ENCODE measurements at places on chromosomes 6 and 20. TPM values are rescaled to one million over a fixed set of nuclear protein-coding genes. Genes with fewer than 3 reads are reported as not detected.

GRCh38 chr6:16430391-16431089 lies 192.2 kb downstream of the GMPR start:
- no peak overlapping the region for H3K4me3 ChIP-seq
- no peak for DNase-seq
- no peak overlapping the region for H3K27ac ChIP-seq
- H3K27me3 ChIP-seq: no peaks in the 10 kb centered on the region
- H3K4me1 ChIP-seq: peaks cover 55% of the 10 kb centered on the region

- DNase-seq: no peak
- H3K4me3 ChIP-seq: no peak overlapping the region
- no peaks in the 10 kb centered on the region for H3K27me3 ChIP-seq
- no peaks in the 10 kb centered on the region for H3K4me1 ChIP-seq
These were observed 580.3 kb downstream of the TENT5A start for GRCh38 chr6:81172056-81172740.

DNA sequence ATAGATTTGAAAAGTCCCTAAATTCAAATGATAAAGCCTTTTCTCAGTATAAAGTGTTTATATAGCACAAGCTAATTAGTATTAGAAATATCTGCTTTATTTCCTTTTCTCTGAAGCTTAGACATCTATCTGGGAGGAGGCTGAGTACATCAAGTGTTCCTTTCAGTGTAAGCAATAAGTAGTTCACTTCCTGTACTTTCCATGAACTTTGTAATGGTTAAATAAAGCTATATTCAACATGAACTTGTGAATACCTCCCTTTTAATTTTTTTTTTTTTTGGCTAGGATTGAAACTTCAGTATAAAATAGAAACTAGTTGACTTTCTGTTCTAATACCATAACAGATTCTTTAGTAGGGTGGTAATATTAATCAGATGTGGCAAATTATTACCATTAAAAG lies 190.9 kb downstream of the CENPW start:
- H3K27ac ChIP-seq: no peak overlapping the region
- no peak overlapping the region for H3K4me3 ChIP-seq
- no peak for DNase-seq
- H3K27me3 ChIP-seq: no peaks in the 10 kb centered on the region

DNA sequence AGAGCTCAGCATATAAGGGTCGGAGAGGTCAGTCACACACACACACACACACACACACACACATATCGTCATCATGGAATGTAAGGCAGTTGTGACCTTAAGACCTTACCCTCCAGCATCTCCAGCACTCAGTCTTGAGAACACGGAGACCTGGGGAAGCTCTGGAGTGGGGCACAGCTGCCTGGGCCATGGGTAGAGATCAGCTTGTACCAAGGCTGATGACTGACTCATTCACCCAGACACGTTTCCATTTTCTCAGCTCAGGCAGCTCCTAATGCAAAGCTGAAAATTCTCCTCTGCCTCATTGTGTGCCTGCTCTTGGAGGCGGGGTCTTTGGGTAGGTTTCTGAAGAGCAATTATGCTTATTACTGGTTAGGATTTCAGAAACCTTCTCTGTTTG lies 38.3 kb upstream of the PDYN start:
- H3K4me3 ChIP-seq: no peak overlapping the region
- H3K4me1 ChIP-seq: no peaks in the 10 kb centered on the region
- no peaks in the 10 kb centered on the region for H3K36me3 ChIP-seq
- peaks cover 35% of the 10 kb centered on the region for H3K27me3 ChIP-seq

DNA sequence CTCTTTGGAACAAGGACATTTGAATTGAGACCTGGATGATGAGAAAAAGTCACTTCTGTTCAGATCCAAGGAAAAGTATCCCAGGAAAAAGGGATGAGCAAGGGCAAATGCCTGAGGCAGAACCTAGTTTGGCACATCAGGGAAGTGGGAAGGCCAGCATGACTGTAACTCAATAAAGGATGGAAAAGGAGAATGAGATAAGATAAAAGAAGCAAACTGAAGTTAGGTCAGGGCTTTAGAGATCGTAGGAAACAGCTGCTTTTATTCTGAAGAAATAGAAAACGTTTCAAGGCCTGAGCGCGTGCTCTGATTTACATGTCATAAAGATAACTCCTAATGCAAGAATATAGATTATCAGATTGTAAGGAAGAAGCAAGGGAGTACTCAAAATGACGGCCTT lies 450.0 kb downstream of the FRK start:
- H3K36me3 ChIP-seq: no peaks in the 10 kb centered on the region
- no peaks in the 10 kb centered on the region for H3K27me3 ChIP-seq
- no peaks in the 10 kb centered on the region for H3K4me1 ChIP-seq
- no peak overlapping the region for H3K4me3 ChIP-seq
- DNase-seq: no peak

GRCh38 chr20:2519115-2519809 lies 10.5 kb upstream of the ZNF343 start:
- H3K27me3 ChIP-seq: peaks cover 10% of the 10 kb centered on the region
- H3K4me3 ChIP-seq: no peak overlapping the region
- H3K4me1 ChIP-seq: peaks cover 18% of the 10 kb centered on the region
- DNase-seq: no peak
- H3K36me3 ChIP-seq: no peaks in the 10 kb centered on the region
- H3K27ac ChIP-seq: no peak overlapping the region

- H3K4me1 ChIP-seq: no peaks in the 10 kb centered on the region
- no peak overlapping the region for H3K27ac ChIP-seq
- DNase-seq: no peak
- no peaks in the 10 kb centered on the region for H3K36me3 ChIP-seq
- H3K4me3 ChIP-seq: no peak overlapping the region
These were observed 44.7 kb upstream of the MLN start for GRCh38 chr6:33848484-33848883.

DNA sequence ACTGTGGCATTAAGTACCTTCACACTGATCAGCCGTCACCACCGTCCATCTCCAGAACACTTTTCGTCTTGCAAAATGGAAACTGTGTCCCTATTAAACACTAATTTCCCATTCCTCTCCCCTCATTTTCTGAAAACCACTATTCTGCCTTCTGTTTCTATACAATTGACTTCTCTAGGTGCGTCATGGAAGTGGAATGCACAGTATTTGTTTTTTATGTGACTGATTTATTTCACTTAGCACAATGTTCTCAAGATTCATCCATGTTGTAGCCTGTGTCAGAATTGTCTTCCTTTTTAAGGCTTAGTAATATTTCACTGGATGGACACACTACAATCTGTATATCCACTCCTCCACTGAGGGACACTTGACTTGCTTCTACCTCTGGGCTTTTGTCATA lies 53.8 kb upstream of the PDE10A start:
- H3K36me3 ChIP-seq: no peaks in the 10 kb centered on the region
- no peaks in the 10 kb centered on the region for H3K4me1 ChIP-seq
- no peak for DNase-seq
- no peak overlapping the region for H3K4me3 ChIP-seq

Gene PREX1
- 156 TPM for total RNA-seq

All from activated CD8-positive, alpha-beta memory T cell treated with anti-CD3 and anti-CD28 coated beads, Interleukin-2, amount 10 ng/mL, durations not matched to agents 7 days and 5 days (primary cell).